AG10803 (cell line): ENCODE measurements at places on chromosomes 6 and 20.

- peak; percentile 79 for DNase-seq
Observed at GRCh38 chr6:35047265-35048011, 93.7 kb downstream of the TCP11 start.

GRCh38 chr6:129188795-129189194, 305.9 kb downstream of the LAMA2 start:
- DNase-seq = no peak

DNA sequence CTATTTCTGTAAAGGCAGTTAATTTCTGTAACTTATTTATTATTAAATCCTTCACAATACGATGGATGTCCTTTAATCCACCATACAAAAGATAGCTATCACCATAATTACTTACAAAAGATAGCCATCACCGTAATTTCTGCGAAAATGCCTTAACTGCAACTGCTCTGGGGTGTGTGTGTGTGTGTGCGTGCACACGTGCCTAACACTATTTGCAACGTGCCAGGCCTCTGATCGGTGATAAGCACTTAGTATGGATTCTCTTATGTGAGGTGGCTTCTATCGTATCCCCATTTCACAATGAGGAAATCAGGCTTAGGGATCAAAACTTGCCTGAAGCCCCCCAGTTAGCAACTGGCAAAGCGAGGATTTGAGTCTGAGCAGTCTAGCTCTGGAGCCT, 67.1 kb upstream of the RBM24 start:
- DNase-seq = no peak

DNA sequence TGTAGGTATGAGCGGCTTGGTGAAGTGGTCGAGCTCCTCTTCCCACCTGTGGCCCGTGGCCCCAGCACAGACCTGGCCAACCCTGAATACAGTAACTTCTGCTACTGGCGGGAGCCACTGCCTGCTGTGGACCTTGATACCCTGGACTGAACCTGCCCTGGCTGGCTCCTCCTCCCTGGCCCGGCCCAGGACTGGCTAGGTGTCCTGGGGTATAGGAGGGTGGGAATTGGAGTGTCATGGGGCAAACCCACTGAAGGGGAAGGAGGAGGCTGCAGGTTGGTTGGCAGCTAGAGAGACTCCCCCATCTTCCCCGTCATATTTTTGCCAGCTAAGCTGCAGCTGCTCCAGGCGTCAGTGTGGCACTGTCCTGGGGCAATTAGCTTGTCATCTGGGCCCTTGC, 7.9 kb downstream of the EMILIN3 start:
- no peak for DNase-seq

DNA sequence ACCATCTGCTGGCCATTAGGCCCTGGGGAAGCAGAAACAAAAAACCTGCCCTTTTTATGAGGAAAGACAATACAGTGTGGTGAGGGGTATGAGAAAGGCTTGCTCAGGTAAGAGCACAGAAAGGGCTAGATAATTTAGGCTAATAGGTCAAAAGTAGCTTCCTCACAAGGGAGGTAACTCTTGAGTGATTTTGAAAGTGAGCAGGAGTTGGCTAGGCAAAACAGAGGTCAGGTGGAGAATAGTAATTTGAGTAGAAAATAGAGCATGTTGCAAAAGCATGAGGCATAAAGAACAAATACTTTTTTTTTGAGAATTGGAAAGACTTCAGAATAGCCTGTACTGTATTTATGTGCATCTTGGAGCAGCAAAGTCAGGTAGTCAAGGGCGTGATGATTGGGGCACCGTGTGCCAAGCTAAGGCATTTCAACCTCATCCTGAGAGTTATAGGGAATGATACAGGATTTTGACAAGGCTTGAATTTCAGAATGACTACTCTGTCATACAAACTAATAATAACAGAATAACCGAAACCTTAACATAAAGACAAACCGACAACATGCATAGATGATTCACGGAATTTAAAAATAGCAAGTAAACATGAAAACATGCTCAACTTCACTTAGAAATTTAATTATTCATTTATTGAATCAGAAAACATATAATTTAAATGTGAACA, 123.0 kb upstream of the ENPP5 start:
- DNase-seq = no peak
